ENCODE measurements at places on chromosomes 16 and 17. TPM values are rescaled to one million over a fixed set of nuclear protein-coding genes. Genes with fewer than 3 reads are reported as not detected.
A peak's percentile ranks its signal among the peaks of the same experiment; 100 is the strongest.

Gene DRC7
- total RNA-seq, result not detected

- peaks cover 3% of the 10 kb centered on the region for H3K4me1 ChIP-seq
- H3K36me3 ChIP-seq, result no peaks in the 10 kb centered on the region
- H3K4me3 ChIP-seq, result peak overlapping the region; percentile 59
- peak; percentile 51 for DNase-seq
Measured at GRCh38 chr17:11238705-11239104, 2.3 kb upstream of the SHISA6 start.

DNA sequence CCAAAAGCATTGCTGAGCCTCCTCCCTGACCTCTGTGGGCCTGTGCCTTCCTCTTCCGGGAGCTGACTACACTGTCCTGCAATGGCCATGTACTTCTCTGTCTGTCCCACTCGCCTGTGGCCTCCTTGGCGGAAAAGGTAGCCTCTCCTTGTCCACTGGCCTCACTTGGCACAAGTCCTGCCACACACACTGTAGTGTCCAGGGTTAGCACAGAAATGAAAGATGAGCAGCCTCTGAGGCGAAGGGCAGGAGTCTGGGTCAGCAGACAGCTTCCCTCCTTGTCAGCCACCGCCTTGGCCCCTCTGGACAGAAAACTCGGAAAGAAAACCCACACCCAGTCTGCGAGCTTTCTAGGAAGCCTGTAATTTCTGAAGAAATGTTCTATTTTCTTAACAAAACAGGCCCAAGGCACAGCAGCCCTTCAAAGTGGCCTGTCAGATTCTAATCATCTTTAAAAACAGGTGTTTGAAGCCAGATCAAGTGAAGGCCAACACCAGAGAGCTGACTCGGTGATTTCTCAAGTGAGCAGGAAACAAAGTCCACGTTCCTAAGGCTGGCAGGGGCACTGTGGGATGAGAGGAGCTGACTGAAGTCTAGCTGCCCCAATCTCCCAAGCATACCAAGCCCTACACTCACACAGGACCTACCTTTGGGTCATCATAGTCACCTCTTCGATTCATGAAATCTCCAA lies 67.2 kb downstream of the GTF3C1 start:
- H3K36me3 ChIP-seq, result peaks cover 45% of the 10 kb centered on the region
- no peak overlapping the region for H3K27ac ChIP-seq
- no peak for DNase-seq
- H3K4me1 ChIP-seq, result no peaks in the 10 kb centered on the region

GRCh38 chr16:4947722-4948503 lies 10.2 kb upstream of the SEC14L5 start:
- H3K4me1 ChIP-seq, result peaks cover 9% of the 10 kb centered on the region
- no peaks in the 10 kb centered on the region for H3K36me3 ChIP-seq
- H3K27ac ChIP-seq, result no peak overlapping the region
- peak; percentile 81 for DNase-seq

Gene CDRT4
- total RNA-seq, result 3.8 TPM

Gene TP53TG3B
- not detected for total RNA-seq

- H3K27ac ChIP-seq, result peak overlapping the region; percentile 70
- no peaks in the 10 kb centered on the region for H3K27me3 ChIP-seq
- peak; percentile 57 for DNase-seq
- peak overlapping the region; percentile 39 for H3K4me3 ChIP-seq
- H3K4me1 ChIP-seq, result peaks cover 12% of the 10 kb centered on the region
Measured at GRCh38 chr17:29032013-29032856, 10.7 kb upstream of the PIPOX start.

DNA sequence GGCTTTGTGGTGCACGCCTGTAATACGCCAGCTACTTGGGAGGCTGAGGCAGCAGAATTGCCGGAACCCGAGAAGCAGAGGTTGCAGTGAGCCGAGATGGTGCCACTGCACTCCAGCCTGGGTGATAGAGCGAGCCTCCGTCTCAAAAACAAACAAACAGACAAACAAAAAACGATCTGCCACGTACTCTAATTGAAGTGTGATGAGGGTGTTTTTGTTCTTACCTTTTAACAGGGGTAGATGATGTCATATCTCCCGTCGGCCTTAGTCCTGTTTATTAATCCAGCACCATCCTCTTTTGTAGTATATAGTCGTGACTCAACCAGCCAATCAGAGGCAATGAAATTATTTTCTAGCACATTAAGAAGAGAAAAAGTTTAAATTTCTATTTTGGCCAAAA lies 58.5 kb downstream of the IQCK start:
- DNase-seq, result no peak
- no peak overlapping the region for H3K4me3 ChIP-seq
- no peaks in the 10 kb centered on the region for H3K36me3 ChIP-seq
- no peaks in the 10 kb centered on the region for H3K4me1 ChIP-seq
- H3K27me3 ChIP-seq, result no peaks in the 10 kb centered on the region
- no peak overlapping the region for H3K27ac ChIP-seq

GRCh38 chr16:54093281-54093680 lies 193.3 kb downstream of the IRX3 start:
- no peak overlapping the region for H3K4me3 ChIP-seq
- H3K27me3 ChIP-seq, result no peaks in the 10 kb centered on the region
- no peak overlapping the region for H3K27ac ChIP-seq
- H3K36me3 ChIP-seq, result no peaks in the 10 kb centered on the region
- no peaks in the 10 kb centered on the region for H3K4me1 ChIP-seq

Gene G6PC1
- not detected for total RNA-seq

GRCh38 chr17:38697061-38697820 lies 7.8 kb upstream of the MLLT6 start:
- peaks cover 40% of the 10 kb centered on the region for H3K27me3 ChIP-seq
- no peak overlapping the region for H3K27ac ChIP-seq
- no peaks in the 10 kb centered on the region for H3K4me1 ChIP-seq
- H3K4me3 ChIP-seq, result no peak overlapping the region
- no peaks in the 10 kb centered on the region for H3K36me3 ChIP-seq
- no peak for DNase-seq

DNA sequence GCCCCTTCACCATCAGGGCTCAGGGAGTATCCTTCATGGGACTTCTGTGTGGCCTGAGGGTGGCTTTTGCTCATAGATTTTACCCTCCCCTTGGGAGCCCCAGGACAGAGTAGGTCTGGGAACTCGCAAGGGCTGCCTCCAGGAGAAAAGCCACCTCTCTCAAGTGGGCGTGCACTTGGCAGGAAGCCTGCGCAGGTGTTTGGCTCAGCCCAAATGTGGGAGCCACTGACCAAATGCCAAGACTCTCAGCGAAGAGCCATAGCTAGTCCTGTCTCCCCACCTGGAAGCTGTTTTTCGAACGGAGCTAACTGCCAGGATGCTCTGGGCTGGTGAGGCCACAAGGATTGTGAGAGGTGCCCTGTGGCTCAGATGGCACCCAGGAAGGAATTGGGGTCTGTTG lies 2.0 kb upstream of the HSD17B2 start:
- no peaks in the 10 kb centered on the region for H3K4me1 ChIP-seq
- no peaks in the 10 kb centered on the region for H3K27me3 ChIP-seq
- H3K27ac ChIP-seq, result no peak overlapping the region
- no peaks in the 10 kb centered on the region for H3K36me3 ChIP-seq
- no peak for DNase-seq
- H3K4me3 ChIP-seq, result no peak overlapping the region

- H3K27me3 ChIP-seq, result no peaks in the 10 kb centered on the region
- DNase-seq, result no peak
- no peak overlapping the region for H3K27ac ChIP-seq
- H3K36me3 ChIP-seq, result peaks cover 3% of the 10 kb centered on the region
- no peaks in the 10 kb centered on the region for H3K4me1 ChIP-seq
Measured at GRCh38 chr17:75535119-75535537, 9.6 kb downstream of the LLGL2 start.

DNA sequence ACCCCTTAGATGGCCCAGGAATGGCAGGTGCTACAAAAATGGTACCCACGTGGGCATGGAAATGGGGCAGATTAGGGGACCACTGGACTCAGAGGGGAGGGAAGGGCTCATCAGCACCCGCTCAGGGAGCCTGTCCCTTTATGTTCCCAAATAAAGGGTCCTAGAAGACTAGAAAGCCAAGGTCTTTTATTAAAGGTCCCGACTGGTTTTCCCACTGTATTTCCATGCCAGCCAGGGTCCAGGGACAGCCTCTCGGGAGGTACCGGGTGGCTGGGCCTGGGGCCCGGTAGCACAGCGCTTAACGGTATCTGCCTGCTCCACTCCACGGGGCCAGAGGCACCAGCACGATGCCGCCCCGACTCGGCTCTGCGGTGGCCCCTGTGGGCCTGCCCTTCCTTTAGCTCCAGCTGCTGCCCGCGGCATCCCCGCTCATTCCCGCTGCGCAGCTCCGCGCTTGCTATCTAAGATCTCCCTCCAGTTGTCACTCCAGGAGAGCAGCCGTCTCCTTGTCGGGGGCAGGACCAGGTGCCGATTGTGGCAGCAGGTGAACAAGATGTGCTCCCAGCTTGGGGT lies 1.4 kb downstream of the NT5C start:
- H3K4me1 ChIP-seq, result no peaks in the 10 kb centered on the region
- no peak overlapping the region for H3K27ac ChIP-seq
- peaks cover 22% of the 10 kb centered on the region for H3K36me3 ChIP-seq

GRCh38 chr17:30103921-30104320 lies 12.7 kb upstream of the NSRP1 start:
- H3K27ac ChIP-seq, result no peak overlapping the region
- H3K4me3 ChIP-seq, result no peak overlapping the region
- H3K27me3 ChIP-seq, result no peaks in the 10 kb centered on the region

GRCh38 chr16:67731071-67731752 lies 12.1 kb upstream of the GFOD2 start:
- no peak for DNase-seq
- no peaks in the 10 kb centered on the region for H3K27me3 ChIP-seq
- H3K27ac ChIP-seq, result no peak overlapping the region
- peaks cover 18% of the 10 kb centered on the region for H3K36me3 ChIP-seq
- no peak overlapping the region for H3K4me3 ChIP-seq

DNA sequence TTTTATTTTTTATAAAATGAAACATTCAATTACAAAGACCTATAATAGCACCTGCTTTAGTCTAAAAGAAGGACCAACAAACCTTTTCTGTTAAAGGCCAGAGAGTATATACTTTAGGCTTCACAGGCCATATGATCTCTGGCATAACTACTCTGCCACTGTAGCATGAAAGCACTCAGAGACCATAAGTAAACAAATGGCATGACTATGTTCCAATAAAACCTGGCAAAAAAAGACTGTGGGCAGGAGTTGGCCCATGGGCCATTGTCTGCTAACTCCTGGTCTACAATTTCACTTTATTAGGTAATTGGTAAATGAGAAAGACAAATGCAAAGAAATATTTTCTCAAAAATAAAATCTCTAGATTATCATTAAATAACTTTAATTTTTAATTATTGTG lies 14.9 kb downstream of the CEP112 start:
- no peak overlapping the region for H3K27ac ChIP-seq
- DNase-seq, result no peak
- no peak overlapping the region for H3K4me3 ChIP-seq
- no peaks in the 10 kb centered on the region for H3K4me1 ChIP-seq

GRCh38 chr17:42289611-42290181 lies 1.4 kb downstream of the STAT5A start:
- no peak overlapping the region for H3K27ac ChIP-seq
- peak overlapping the region; percentile 29 for H3K4me3 ChIP-seq
- no peaks in the 10 kb centered on the region for H3K27me3 ChIP-seq
- H3K36me3 ChIP-seq, result no peaks in the 10 kb centered on the region
- H3K4me1 ChIP-seq, result peaks cover 5% of the 10 kb centered on the region
- no peak for DNase-seq

DNA sequence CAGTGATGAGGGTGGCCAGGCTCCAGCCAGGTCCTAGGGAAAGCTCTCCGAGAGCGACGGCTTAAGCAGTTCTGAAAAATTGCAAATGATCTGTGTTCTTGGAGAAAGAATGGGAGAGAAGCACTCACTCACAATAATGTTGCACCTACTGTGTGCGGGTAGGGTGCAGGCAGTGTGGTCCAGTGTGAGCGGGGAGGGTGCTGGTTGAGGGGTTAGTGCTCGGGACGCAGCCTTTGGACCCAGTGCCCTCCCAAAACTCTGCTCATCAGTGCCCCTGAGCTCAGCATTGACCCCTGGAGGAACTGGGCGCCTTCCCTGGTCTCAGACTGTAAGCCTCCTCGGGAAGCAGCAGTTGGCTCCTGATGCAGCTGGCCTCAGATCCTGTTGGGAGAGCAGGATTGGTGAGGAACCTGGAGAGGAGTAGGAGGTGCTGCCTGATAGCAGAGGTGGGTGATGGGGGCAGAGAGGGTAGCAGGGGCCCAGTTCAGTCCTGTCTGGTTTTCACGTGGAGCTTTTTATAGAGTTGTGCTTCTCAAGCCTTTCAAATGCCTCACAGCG lies 23.6 kb upstream of the ZNF750 start:
- H3K4me3 ChIP-seq, result no peak overlapping the region
- H3K27me3 ChIP-seq, result no peaks in the 10 kb centered on the region
